ENCODE measurements at places on chromosomes 2 and 18. TPM values are rescaled to one million over a fixed set of nuclear protein-coding genes. Genes with fewer than 3 reads are reported as not detected.

WNT6 gene
- total RNA-seq = not detected

SERPINB4 gene
- total RNA-seq = not detected

SPIRE1 gene
- 13.8 TPM for total RNA-seq

POTEI gene
- total RNA-seq = not detected

MALL gene
- 7.3 TPM for total RNA-seq

GAREM2 gene
- 6.0 TPM for total RNA-seq
